ENCODE measurements at places on chromosomes 1 and 21.

DNA sequence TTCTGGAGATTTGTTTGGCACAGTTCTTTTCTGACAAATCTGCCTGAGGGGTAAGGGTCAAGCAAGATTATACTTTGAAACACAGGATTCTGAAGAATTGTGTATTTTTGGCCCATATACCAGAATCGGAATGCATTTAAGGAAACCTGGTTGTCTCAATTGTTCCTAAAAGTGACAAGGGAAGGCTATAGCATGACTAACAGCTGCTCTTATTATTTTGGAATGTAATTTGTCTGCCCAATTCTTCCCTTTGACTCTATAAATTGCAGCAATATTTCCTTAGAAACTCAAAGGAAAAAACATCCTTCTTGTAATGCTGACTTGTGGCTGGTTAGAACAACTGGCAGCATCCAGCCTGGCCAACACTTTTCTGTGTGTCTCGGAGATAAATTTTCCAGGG is 15.8 kb upstream of the VCAM1 start:
- no peak for DNase-seq

- no peak for DNase-seq
Measured at GRCh38 chr1:12149791-12150175, 17.0 kb upstream of the TNFRSF1B start.

DNA sequence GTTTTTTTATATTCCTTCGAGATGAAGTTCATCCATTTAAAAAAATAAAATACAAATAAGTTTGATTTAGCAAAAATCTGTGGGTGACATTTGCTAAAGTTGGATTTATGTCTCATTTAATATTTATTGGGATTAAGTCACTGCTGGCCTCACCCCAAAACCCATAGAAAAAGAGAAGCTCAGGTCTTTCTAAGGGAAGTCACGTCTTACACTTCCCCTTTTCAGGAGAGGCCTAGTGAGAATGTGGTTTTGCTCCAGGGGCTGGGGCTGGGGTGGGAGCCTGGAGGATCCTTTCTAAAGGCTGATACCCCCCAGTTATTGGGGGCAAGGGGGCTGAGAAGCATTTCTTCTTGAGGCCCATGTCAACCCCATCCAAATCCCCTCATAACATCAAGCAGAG is 300.3 kb downstream of the DSCAM start:
- DNase-seq, result no peak

GRCh38 chr1:208445758-208446203 is 201.6 kb upstream of the PLXNA2 start:
- DNase-seq, result no peak

- no peak for DNase-seq
Measured at GRCh38 chr1:162951553-162952315, 90.8 kb upstream of the CCDC190 start.

DNA sequence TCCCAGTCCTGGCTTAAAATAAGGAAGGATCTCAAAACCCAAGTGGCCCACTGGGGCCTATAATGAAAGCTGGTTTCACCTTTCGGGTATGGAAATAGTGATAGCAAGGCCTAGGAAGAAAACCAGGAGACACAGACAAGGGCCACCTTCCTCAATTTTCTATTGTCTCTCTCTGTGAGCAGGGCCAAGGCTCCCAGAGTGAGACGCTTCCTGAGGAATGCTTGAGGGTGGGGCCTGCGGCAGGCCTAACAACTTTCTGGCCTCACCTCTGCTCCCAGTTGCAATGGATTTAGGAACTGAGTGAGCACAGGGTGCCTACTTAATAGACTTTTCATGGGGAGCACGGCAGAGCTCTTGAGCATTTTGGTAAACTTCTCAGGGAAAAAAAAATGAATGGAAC is 300.9 kb downstream of the ASTN1 start:
- DNase-seq, result no peak

Measured in NCI-H1105 treated with DMSO at 0.1 percent for 48 hours (cell line).